Subcutaneous preadipocyte (primary cell): ENCODE measurements at places on chromosomes 7 and 10. TPM values are rescaled to one million over a fixed set of nuclear protein-coding genes. Genes with fewer than 3 reads are reported as not detected.

WNT2 gene
- 0.39 and 0.73 TPM in 2 replicates for total RNA-seq

NPSR1 gene
- total RNA-seq, result not detected in 2 replicates

CLRN3 gene
- total RNA-seq, result not detected in 2 replicates

ANLN gene
- total RNA-seq, result 98.8 and 173 TPM in 2 replicates

SRRM3 gene
- 0.98 and 1.1 TPM in 2 replicates for total RNA-seq

ZPBP gene
- total RNA-seq, result not detected in 2 replicates

NPC1L1 gene
- under 0.01 TPM in 1 of 2 replicates, not detected in the other for total RNA-seq

TEX47 gene
- not detected in 2 replicates for total RNA-seq

SLC25A40 gene
- 7.3 and 10.4 TPM in 2 replicates for total RNA-seq

LARP4B gene
- total RNA-seq, result 42.6 and 59.4 TPM in 2 replicates

ZNF467 gene
- total RNA-seq, result 0.20 TPM in 1 of 2 replicates, not detected in the other

CALML5 gene
- total RNA-seq, result not detected in 2 replicates

DUSP5 gene
- total RNA-seq, result 29.0 and 49.5 TPM in 2 replicates

KCNIP2 gene
- 0.73 and 1.2 TPM in 2 replicates for total RNA-seq

GLRX3 gene
- 86.0 and 88.8 TPM in 2 replicates for total RNA-seq
